Activated CD4-positive, CD25-positive, alpha-beta regulatory T cell treated with anti-CD3 and anti-CD28 coated beads, Interleukin-2, amount 50 U/mL, for 24 hours (primary cell): ENCODE measurements at places on chromosomes 6 and 20.

GRCh38 chr6:7958464-7958863 is 47.9 kb upstream of the TXNDC5 start:
- no peak for ATAC-seq

- ATAC-seq: no peak
Measured at GRCh38 chr6:168413018-168413720, 27.8 kb upstream of the SMOC2 start.

DNA sequence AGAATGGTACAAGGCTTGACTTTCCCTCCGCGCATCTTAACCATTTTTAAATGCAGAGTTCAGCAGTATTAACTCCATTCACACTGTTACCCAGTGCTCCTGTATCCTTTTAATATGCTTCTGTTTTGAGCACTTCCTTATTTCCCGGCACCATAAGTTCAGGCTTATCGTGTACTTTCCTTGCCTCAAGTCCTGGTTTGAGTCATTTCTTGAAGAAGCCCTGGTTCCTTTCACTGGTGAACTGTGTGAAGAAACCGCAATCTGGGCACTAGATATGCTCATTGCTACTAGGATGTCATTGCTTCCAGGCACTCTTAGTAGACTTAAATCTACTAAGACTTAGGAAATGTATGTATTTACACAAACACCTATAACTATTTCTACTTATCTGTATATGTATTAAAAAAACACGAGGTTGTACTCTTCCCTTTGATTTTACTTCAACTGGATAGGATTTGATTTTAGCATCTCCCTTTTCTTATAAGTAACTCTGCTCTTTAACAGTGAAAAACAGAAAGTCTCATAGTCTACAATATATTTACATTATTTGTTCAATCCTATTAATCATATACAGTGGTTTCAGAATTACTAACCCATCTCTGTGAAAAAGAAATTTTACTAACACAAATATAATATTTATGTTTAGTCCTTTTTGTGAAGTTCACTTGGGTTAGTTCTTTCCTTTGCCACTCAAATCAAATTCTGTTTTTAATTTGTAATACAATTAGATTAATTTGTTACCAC is 135.5 kb downstream of the CDKAL1 start:
- ATAC-seq: no peak

GRCh38 chr20:36066777-36067176 is 87.8 kb upstream of the EPB41L1 start:
- no peak for ATAC-seq

DNA sequence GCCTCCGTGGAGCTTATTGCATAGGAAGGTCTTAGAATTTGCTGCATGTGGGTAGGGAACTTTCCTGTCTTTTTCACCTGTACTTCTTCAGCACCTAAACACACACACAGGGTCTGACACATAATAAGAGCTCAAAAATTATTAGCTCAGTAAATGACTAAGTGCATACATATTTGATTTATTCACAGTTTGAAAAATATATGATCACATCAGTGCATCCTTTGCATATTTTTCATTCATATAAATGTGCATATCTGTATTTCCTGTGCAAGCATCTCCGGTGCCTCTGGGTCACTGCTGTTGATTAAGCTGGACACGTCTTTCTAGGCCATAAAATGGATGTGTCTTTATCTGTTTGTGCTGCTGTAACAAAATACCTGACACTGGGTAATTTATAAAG is 234.7 kb downstream of the UST start:
- no peak for ATAC-seq

GRCh38 chr6:108714101-108714765 is 134.0 kb upstream of the ARMC2 start:
- ATAC-seq: no peak
